Activated CD4-positive, alpha-beta T cell treated with anti-CD3 and anti-CD28 coated beads for 36 hours (primary cell): ENCODE measurements at places on chromosomes 1 and 21. TPM values are rescaled to one million over a fixed set of nuclear protein-coding genes. Genes with fewer than 3 reads are reported as not detected.

DNA sequence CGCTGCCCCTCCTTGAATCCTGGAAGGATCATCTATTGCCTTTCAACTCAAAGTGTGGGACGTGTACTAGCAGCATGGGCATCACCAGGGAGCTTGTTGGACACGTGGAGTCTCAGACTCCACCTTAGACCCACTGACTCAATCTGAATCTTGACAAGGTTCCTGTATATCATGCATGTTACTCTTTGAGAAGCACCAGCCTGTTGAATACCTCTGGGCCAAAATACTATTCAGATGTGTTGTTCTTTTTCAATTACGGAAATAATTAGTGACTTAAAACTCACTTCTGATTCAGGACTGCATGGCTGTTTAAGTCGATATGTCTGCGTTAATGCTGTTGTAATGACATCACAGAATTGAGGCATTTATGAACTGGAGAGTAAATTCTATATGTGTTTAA is 70.8 kb downstream of the ST6GALNAC3 start:
- H3K4me3 ChIP-seq: no peak overlapping the region
- peaks cover 2% of the 10 kb centered on the region for H3K27me3 ChIP-seq
- H3K27ac ChIP-seq: no peak overlapping the region
- no peaks in the 10 kb centered on the region for H3K4me1 ChIP-seq
- no peak for DNase-seq

GRCh38 chr1:177984761-177985160 is 14.9 kb upstream of the SEC16B start:
- no peaks in the 10 kb centered on the region for H3K27me3 ChIP-seq
- DNase-seq: no peak
- no peaks in the 10 kb centered on the region for H3K4me1 ChIP-seq

DNA sequence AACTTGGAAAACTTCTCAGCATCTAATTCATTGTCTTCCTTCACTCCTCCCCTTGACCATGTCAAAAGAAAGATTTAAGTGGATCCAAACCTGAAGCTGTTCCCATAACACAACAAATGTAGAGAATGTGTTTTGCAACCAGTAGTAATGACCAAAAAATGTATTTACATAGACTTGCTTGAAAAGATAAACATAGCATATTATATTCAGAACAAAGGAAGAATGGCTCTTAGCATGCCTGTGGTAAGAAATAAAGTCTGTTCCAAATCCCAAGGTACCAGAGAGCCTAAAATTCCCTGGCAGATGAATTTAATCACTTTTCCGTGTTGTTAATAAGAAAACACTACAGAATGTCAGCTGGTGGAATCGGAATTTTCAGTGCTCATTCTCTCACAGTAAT is 36.8 kb downstream of the FMO3 start:
- DNase-seq: no peak
- H3K27ac ChIP-seq: no peak overlapping the region
- H3K4me1 ChIP-seq: no peaks in the 10 kb centered on the region
- no peaks in the 10 kb centered on the region for H3K36me3 ChIP-seq

GRCh38 chr1:116166655-116167054 is 55.5 kb downstream of the MAB21L3 start:
- H3K36me3 ChIP-seq: no peaks in the 10 kb centered on the region
- peaks cover 10% of the 10 kb centered on the region for H3K4me1 ChIP-seq
- DNase-seq: no peak
- H3K4me3 ChIP-seq: no peak overlapping the region
- no peak overlapping the region for H3K27ac ChIP-seq

DNA sequence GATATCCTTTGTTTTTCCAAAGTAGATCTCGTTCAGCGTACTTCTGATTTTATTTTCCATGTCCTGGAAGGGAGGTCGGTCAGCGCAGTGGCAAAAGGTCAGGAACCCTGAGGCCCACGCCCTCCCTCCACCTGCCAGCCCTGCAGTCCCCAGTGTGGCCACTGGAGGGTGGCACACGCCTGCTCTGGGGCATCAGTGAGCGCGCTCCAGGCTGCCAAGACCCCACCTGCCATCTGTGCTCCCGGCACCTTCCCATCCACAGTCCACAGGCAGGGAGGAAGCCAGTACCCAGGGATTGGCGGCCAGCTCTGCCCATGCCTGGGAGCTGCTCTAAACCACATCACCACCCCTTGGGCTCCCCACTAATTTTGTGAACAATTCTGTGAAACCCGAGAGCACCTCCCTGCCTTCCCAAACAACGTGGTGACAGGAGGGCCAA is 32.3 kb downstream of the SLC66A1 start:
- peak; percentile 65 for DNase-seq
- H3K4me3 ChIP-seq: no peak overlapping the region
- peaks cover 9% of the 10 kb centered on the region for H3K4me1 ChIP-seq
- H3K36me3 ChIP-seq: peaks cover 27% of the 10 kb centered on the region
- H3K27me3 ChIP-seq: no peaks in the 10 kb centered on the region
- H3K27ac ChIP-seq: peak overlapping the region; percentile 25

DNA sequence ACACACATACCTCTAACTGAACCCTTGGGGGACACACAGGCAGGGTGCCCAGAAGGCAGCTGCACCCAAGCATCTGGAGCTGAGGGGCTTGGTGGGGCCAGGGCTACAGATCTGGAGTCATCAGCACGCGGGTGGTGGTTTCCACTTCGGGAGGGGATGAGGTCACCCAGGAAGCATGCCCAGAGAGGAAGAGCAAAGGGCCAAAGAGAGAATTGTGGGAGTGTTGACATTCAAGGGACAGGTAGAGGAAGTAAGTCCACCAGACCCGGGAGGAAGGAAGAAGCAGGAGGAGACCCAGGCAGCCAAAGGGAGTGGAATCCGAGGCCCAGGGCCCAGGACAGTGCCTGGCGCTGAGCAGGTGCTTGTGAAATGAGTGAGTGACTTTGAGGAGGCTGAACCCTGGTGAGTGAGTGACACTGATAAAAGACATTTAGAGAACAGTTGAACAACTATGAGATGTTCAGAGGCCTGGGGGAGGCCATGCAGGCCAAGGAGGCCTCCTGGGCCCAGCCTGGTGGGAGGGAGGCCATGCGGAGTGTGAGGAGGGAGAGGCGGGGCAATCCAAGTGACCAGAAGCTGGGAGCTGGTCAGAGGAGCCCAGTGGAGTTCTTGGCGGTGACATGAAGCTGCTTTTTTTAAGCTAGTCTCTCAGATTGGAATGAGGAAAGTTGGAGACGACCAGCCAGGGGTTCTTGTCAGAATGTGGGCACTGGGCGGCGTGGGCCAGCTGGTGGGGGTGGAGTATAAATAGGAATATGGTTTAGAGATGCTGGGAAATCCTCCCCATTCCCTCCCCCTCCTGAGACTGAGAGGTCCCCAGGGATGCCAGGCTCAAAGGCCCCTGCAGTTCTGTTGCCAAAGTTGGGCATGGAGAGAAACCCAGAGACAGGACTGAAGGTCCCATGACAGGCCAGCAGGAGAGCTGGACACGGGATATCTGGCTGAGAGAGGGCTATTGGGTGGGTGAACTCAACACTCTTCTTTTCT is 7.9 kb downstream of the CDK18 start:
- no peaks in the 10 kb centered on the region for H3K36me3 ChIP-seq
- no peak overlapping the region for H3K4me3 ChIP-seq
- no peaks in the 10 kb centered on the region for H3K27me3 ChIP-seq

DNA sequence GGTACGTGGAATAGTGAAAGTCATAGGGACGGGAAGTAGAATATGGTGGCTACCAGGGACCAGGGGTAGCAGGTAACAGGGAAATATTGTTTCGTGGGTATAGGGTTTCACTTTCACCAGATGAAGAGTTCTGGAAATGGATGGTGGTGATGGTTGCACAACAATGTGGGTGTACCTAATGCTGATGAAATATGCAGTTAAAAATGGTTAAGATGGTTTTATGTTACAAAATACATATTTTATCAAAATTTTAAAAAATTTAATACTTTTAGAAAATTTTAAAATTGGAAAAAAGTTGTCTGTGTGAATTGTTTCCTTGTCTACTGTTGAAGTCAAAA is 55.5 kb upstream of the TLR5 start:
- H3K27me3 ChIP-seq: peaks cover 3% of the 10 kb centered on the region
- no peaks in the 10 kb centered on the region for H3K36me3 ChIP-seq
- no peak for DNase-seq
- peaks cover 18% of the 10 kb centered on the region for H3K4me1 ChIP-seq
- no peak overlapping the region for H3K27ac ChIP-seq

DNA sequence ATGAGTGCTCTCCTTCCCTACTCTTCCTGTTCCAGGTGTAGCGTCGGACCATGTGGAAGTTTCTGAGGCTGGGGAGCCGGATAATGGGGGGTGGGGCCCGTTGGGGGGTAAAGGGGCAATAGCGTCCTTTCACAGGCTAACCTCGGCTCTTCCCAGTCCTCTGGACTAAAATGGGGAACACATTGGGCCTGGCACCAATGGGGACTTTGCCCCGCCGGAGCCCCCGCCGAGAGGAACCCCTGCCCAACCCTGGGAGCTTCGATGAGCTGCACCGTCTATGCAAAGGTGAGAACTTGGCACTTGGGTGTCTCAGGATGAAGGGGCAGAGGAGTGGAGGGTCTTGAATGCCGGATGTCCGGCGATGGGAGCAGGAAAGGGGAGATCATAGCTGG is 456 bp downstream of the TOMM40L start:
- H3K27me3 ChIP-seq: no peaks in the 10 kb centered on the region
- DNase-seq: peak; percentile 18
- peaks cover 19% of the 10 kb centered on the region for H3K36me3 ChIP-seq
- H3K4me3 ChIP-seq: peak overlapping the region; percentile 97
- peak overlapping the region; percentile 98 for H3K27ac ChIP-seq
- H3K4me1 ChIP-seq: peaks cover 31% of the 10 kb centered on the region

DNA sequence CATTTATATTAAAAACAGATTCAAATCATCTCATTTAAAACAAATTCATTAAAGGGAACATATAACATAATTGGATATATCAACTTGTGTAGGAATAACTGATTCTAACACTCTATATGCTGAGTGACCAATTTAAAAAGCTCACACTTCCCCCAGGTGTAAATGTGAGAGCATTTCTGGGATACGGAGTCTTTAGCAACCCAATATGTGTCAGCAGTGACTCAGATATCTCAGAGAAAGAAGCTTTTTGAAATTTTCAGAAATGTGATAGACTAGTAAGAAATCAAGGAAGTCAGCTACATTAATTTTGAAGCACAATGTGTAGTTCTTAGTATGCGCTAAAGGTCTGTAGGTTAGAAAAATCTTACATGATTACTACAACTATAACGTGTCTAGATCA is 87.9 kb upstream of the SERTAD4 start:
- no peaks in the 10 kb centered on the region for H3K4me1 ChIP-seq
- peaks cover 27% of the 10 kb centered on the region for H3K27me3 ChIP-seq
- no peak overlapping the region for H3K27ac ChIP-seq
- H3K36me3 ChIP-seq: no peaks in the 10 kb centered on the region
- no peak overlapping the region for H3K4me3 ChIP-seq

DNA sequence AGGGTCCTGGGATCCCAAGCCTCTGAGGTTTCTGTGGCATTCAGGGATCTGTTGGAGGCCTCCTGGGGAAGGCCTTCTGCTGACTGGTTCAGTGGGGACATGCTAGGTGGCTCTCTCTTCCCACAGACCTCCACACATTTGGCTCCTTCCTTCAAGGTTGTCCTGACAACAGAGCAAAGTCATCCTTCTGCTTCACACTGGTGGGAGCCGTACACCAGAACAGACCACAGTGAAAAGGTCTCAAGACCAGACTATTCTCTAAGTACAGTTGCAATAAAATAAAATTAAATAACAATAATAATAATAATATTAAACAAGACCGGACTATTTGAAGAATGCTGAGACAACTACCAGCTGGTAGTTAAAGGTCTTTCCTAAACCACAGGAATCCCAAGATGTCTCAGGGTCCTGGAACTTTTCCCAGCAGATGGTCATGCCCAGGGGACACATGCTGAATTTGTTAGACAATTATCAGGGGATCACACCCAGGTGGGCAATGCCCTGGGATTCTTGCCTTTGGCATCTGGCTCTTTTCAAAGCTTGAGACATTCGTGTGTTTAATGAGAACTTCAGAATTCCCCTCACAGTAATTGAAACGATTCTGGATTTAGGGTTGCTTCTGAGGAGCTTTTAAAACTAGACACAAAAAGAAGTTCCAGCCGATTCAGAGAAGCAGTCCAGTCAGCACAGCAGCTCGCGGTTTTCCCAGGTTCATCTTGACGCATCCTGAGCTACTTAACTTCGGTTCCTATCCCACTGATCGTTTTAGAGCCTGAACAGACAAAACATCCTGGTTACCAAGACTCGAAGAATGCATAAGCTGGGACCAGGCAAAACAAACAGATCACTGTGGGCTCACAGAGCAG is 22.9 kb downstream of the HTR1D start:
- no peaks in the 10 kb centered on the region for H3K36me3 ChIP-seq
- no peaks in the 10 kb centered on the region for H3K4me1 ChIP-seq
- peaks cover 3% of the 10 kb centered on the region for H3K27me3 ChIP-seq
- DNase-seq: no peak

Gene RASAL2
- total RNA-seq: not detected

Gene ZNF648
- total RNA-seq: not detected

Gene HES3
- total RNA-seq: not detected

Gene PCSK9
- not detected for total RNA-seq

Gene CD247
- total RNA-seq: 149 TPM

Gene C1orf56
- 1.3 TPM for total RNA-seq

Gene PEX10
- total RNA-seq: 15.1 TPM
